ENCODE measurements at places on chromosomes 7 and 10. TPM values are rescaled to one million over a fixed set of nuclear protein-coding genes. Genes with fewer than 3 reads are reported as not detected.

DNA sequence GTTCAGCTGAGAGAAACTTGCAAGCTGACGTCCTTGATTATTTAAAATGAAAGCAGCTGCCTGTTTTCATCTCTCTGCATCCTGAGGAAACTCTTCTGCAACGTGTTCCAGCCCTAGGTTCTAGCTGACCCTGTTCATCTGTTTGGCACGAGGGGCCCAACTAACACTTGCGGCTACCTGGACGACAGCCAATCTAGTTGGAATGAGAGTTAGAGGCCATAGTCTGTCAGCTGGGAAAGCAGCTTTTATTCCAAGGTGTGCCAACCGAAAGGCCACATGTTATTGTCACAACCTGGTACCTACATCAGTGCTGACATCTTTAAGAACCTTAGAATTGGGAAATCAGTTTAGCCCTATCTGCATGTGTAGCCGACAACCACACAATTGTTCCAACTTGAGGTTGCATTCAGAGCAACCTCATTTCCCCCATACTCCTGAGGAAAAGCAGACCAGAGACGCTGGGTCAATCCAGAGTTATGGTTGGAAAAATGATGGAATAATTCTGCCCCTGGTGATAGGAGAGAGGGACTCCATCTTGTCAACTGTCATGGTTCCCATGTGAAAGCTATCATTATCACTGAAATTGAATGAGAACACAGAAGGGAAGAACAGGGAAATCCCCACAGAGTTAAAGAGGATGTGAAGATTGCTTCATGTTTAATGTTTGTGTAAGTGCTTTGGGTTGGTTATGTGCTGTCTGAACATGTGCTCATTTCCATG is 121.6 kb downstream of the EGFR start:
- DNase-seq = no peak

GRCh38 chr10:79067241-79068202 is 1.2 kb upstream of the ZMIZ1 start:
- DNase-seq = peak; percentile 93

Gene TFR2
- not detected for total RNA-seq

DNA sequence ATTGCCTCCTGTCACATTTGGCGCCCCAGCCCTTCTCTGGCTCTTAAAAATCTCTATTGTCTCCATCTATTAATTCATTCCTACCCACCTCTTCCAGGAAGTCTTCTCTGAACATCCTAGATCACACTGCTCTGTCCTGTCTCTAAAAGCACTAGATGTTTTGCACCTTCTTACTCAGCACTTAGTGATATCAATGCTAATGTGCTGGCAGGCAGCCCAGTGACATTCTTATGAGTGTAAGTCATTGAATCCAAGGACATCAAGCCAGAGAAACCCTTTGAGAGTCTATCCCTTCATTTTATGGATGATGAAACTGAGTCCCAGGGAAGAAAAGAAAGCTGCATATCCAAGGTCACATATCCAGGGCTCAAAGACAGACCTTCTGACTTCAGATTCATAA is 48.3 kb upstream of the PAX2 start:
- DNase-seq = no peak

- peak; percentile 52 for DNase-seq
Measured at GRCh38 chr10:78899996-78900714, 168.6 kb upstream of the ZMIZ1 start.

GRCh38 chr10:18528292-18528691 is 123.1 kb downstream of the NSUN6 start:
- DNase-seq = no peak

Gene LLCFC1
- not detected for total RNA-seq

- no peak for DNase-seq
Measured at GRCh38 chr7:13751766-13752165, 237.7 kb downstream of the ETV1 start.

Gene SCRN1
- 30.9 TPM for total RNA-seq

DNA sequence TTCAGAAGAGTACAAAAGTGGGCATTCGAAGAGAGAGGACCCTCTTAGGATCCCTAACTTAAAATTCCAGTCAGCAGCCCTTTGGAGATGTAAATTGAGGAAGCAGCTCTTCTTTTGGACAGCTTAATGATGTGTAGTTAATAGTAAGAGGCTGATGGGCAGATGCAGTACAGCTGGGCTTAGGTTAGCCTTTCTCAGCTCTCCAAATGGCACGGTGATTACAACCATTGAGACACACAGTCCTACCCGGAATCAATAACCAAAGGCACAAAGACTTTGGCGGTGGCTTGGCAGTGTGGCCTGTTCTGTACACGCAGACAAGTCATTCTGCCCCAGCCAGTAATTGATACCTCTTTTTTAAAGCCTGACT is 26.8 kb downstream of the GAD2 start:
- DNase-seq = no peak

Gene LRIT1
- not detected for total RNA-seq

- DNase-seq = peak; percentile 34
Measured at GRCh38 chr7:149790146-149790548, 16.8 kb upstream of the ZNF467 start.

DNA sequence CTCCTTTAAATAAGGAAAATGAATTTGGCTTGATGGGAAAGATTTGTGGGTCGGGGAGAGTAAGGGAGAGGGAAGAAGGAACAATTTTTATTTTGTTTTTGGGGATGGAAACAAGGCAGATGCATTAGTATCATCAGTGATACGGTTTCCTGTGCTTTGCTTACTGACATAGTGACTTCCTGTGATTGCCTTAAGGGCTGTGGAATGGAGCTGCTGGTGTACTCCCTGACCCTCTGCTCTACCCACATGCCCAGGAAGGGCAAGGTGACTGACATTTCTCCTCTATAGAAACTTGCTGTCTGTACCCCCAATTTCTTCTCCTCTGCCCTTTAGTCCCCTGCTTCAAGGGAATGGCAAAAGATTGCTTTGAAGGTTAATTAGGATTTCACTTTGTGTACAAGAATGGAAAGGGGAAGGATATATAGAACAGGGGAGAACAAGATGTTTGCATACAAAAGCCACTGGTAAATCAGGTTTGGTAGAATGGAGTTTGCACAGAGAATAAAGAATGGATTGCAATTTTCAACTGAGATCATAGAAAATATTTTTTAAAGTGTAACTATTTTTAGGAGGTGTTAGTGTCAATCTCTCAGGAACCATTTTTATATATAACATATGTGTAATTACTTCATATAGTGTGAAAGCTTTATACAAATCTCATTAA is 129.0 kb upstream of the AGR3 start:
- DNase-seq = no peak

Gene PAX4
- not detected for total RNA-seq

DNA sequence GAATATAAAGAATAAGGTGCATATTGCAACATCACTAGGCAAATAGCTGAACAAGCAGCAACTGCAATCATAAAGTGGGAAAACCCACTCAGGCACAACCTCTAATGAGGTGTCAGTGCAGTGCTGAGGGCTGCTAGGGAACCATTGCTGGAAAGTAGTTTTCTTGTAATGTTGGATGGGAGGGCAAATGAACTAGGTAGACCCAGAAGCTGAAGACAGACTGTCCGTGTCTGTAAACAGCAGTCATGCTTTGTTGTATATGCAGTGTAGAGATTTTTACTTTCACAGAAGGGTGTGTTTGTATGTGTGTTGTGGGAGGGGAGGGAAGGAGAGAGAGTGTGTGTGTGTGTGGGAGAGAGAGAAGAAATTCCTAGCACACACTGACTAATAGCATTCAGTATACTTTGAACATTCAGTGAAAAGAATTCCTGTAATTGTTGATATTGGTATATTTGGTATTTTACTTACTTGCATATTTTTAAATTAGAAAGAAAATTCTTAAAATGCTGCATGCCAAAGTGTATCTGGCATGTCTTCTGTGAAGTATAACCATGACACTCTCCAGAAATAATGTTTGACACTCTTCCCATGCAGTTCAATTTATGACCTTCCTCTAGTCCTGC is 28.8 kb downstream of the ITGB8 start:
- DNase-seq = no peak

Gene UCN3
- not detected for total RNA-seq

GRCh38 chr7:85483177-85483576 is 296.3 kb upstream of the SEMA3D start:
- DNase-seq = no peak

DNA sequence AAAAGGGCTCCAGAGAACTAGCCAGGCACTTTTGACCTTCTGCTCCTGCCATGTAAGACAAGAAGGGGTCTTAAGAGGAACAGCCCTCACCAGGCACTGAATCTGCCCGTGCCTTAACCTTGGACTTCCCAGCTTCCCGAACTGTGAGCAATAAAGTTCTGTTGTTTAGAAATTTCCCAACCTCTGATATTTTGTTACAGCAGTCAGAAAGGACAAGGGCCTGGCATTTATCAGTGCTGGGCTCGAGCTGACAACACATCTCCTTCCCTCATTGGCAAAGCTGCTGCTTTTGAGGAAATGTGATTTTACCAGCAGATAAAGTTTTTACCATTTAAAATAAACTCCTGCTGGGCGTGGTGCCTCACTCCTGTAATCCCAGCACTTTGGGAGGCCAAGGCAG is 103.5 kb downstream of the GPR26 start:
- no peak for DNase-seq

- DNase-seq = no peak
Measured at GRCh38 chr10:10418387-10418786, 599.3 kb upstream of the CELF2 start.

GRCh38 chr7:46468753-46469356 is 547.8 kb upstream of the IGFBP3 start:
- no peak for DNase-seq

GRCh38 chr7:93509303-93509702 is 65.2 kb downstream of the CALCR start:
- DNase-seq = no peak

- DNase-seq = no peak
Measured at GRCh38 chr10:93596539-93596938, 4.5 kb downstream of the RBP4 start.

Gene OPALIN
- not detected for total RNA-seq

DNA sequence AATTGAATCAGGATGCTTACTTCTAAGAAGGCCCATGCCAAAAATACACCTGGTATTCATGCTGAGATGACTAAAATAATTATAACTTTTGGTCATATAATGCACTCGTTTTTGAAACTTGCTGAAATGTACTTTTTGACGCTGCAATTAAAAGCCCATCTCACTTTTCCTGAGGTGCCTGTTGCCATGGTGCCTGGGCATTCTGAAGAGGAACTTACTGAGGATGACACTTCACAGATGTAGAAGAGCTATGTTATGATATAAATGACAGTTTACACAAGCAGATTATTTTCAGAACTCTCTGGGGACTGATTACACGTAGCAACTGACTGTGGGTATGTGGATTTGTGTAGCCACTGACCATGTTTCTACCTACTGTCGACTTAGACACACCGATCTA is 182.4 kb downstream of the TPK1 start:
- DNase-seq = no peak

GRCh38 chr7:151051108-151051507 is 2.8 kb downstream of the ASIC3 start:
- peak; percentile 69 for DNase-seq

DNA sequence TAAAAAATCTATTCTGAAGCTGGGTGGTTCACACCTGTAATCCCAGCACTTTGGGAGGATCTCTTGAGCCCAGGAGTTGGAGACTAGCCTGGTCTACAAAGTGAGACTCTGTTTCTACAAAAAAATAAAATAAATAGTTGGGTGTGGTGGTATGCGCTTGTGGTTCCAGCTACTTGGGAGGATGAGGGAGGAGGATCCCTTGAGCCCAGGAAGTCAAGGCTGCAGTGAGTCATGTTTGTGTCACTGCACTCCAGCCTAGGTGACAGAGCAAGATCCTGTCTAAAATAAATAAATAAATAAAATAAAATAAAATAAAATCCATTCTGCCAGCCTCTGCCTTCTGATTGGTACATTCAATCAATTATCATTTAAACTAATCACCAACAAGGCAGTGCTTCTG is 17.5 kb downstream of the ZNF33A start:
- DNase-seq = no peak

DNA sequence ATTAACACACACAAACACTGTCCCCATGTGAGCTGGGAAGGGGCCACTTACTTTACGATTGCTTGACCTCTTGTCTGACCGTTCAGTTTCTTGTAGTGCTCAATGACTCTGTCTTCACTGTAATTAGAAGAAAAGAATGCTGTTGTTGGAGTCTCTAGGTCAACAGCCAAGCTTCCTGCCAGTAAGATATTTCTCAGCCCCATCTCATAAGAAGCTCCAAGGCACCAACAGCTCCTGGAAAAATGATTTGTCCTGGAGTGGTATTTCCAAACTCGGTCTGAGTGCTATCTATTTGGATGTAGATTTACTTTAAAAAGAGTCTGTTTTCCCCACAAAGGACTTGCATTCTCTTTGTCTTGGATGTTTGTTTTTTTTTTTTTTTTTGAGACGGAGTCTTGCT is 153.7 kb downstream of the PRPF18 start:
- no peak for DNase-seq

GRCh38 chr10:78838141-78838657 is 230.6 kb upstream of the ZMIZ1 start:
- no peak for DNase-seq

- DNase-seq = peak; percentile 62
Measured at GRCh38 chr10:71260622-71261325, 48.4 kb downstream of the UNC5B start.

DNA sequence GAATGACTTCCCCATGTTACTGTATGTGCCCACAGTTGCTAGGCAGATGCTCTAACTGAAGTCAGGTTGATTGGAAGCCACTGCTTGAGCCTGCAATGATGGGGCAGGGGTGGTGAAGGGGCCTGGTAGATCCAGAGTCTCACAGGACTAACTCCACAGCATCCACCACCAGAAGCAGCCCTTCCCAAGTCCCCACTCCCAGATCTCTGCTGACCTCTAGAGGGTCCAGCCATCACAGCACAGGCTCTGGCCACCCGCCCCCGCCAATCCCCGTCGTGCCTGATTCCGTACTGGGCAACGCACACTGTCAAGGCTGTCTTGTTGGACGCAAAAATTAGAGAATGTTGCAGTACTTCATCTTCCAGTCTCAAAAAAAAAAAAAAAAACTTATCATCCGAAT is 136.8 kb upstream of the PDE1C start:
- no peak for DNase-seq
